Suppressor macrophage treated with lipopolysaccharide for 1 hour (primary cell): ENCODE measurements at places on chromosomes 3 and 15.

GRCh38 chr3:23112491-23112890 is 90.6 kb upstream of the UBE2E2 start:
- peak; percentile 76 for DNase-seq

DNA sequence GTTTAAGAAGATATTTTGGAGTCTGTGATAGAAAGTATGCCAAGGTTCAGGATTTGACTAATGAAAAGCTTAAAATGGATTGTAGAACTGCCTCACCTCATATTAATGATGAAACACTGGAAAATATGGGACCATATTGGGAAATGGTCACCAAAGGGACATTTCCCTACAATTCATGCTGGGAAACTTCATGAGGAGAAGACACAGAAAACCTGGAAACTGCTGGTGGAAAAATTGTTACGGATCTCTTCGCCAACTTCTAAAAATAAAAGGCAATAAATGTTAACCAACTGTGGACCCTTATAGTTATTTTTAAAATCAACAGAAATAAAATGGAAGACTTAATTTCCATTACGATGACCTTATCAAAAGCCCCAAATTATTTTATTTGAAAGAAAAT is 97.6 kb upstream of the FRMD4B start:
- no peak for DNase-seq

DNA sequence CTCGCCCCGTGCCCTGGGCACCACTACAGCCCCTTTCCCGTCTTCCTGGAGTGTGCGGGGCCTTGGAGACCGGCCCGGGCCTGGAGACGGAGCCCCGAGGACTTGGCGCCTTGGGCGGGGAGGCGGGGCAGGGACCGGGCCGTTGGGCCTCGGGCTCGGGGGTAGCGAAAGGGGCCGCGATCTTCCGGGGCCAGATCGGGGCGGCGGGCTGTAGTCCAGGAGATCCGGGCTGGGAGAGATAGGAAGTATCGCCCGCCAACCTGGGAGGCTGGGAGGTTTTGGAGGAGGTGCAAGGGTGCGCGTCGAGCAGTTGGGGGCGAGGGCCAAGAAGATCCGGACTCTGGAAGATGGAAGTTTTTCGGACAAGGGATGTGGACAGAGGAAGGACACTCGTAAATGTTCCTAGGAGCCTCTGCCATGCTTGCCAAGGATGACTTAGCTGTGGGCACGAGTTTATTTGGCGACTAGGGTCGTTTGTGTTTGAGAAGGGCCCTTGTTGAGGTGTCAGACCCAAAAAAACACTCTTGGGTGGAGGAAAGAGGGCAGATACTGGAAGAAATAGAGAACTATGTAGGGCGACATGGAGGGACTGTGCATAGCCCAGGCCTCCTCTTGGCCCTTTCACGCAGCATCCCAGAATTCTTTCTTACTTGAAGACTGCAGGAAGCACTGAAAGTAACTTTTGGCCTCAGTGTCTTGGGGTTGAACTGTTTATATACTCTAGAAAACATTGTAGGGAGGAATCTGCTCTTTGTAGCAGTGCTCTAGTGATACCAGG is 712 bp downstream of the RTF1 start:
- peak; percentile 51 for DNase-seq

- no peak for DNase-seq
Measured at GRCh38 chr3:852033-852432, 240.8 kb upstream of the CNTN6 start.

GRCh38 chr3:135057996-135058395 is 262.9 kb downstream of the EPHB1 start:
- no peak for DNase-seq

DNA sequence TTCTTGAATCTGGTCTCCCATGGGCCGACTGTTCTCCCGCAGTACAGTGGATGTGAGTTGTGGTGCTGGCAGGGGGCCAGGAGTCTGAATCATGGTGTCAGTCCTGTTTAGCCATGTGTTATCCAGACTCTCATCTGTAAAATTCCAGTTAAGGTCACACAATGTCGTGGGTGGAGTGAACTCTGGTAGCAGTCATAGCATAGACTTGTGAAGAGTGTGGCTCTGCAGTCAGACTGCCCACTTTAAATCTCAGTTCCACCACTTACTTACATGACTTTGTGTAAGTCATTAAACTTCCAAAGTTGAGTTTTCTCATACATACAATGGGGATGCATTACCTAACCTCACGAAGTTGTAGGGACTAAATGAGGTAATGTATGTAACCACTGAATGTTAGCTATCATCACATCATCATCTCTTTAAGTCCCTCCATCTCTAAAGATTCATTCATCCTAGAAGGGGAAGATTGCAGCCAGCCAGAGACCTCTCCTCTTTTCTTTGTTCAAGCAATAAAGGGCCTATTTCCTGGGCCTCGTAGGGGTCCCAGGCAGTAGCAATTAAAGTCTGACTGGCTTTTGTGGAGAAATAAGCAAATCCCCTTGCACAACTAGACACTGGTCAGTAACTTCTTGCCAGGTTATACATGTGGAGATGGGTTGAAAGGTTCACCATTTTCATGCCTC is 93.9 kb downstream of the PCCB start:
- DNase-seq: peak; percentile 17

- no peak for DNase-seq
Measured at GRCh38 chr3:33921608-33922007, 123.2 kb downstream of the PDCD6IP start.

DNA sequence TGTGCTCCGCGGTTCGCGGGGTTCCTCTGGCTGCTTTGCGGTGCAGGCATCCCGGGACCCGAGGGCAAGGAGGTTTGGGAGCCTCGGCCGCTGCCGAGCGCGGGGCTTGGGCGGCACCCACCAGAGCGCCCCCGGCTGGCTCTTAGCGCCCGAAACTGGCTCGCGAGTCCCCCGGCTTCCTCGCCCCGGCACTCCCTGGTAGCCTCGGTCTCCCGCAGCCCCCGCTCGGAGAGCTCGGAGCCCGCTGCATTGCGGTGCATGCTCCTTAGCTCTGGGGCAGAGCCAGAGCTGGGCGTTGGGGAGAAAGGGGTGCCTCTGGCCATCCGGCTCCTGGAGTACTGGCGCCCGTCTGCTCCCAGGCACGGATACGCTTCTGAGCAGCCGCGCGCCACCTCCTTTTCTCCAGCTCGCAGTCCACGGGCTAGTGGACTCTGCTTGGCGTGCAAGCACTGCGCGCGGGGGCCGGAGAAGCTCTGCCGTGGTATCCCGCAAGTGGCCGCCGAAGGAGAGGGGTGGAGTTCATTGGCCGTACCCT is 753 bp downstream of the EPHB1 start:
- no peak for DNase-seq

GRCh38 chr15:70055601-70056051 is 42.1 kb downstream of the TLE3 start:
- DNase-seq: no peak

DNA sequence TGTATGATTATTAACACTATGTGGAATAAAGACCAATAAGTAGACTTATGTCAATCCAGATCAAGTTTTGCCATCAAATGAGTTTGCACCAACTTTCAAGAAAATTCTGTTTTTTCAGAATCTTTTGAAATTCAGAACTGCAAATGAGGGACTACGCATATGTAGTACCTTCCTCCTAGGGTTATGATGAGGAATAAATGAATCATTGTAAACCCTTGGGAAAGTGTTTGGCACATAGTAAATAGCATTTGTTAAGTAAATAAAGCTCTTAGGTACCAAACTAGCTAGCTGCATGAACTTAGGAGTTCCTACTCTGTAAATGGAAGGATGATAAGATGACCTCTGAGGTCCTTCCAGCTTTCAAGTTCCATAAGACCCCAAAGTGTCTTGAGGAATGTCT is 242.6 kb upstream of the SETMAR start:
- no peak for DNase-seq

DNA sequence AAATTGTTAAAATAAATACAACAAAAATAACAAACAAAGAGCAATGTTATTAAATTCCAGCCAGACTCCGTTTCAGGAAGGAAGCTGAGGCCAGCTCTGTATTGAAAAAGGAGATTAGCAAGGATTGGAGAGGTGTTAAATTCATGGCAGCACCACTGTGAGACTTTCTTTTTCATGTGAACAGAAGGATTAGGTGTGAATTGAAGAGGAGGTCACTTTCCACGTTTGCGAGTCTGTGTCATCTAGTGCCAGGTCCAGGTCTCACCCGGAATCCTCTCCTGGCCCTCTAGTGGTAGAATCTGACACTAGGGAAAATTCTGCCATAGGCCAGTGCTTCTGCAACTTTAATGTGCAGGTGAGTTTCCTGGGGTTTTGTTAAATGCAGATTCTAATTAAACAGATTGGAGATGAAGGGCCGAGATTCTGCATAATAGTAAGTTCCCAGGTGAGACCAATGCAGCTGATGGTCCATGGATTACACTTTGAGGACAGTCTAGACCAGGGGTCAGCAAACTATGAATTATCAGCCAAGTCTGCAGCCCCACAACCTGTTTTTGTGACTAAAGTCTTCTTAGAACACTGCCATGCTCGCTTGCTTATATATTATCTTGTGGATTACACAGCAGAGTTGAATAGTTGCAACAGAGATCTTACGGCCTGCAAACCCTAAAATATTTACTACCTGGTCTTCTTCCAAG is 9.2 kb upstream of the SLC6A1 start:
- peak; percentile 47 for DNase-seq

GRCh38 chr15:95604634-95605036 is 725.9 kb upstream of the NR2F2 start:
- DNase-seq: no peak

DNA sequence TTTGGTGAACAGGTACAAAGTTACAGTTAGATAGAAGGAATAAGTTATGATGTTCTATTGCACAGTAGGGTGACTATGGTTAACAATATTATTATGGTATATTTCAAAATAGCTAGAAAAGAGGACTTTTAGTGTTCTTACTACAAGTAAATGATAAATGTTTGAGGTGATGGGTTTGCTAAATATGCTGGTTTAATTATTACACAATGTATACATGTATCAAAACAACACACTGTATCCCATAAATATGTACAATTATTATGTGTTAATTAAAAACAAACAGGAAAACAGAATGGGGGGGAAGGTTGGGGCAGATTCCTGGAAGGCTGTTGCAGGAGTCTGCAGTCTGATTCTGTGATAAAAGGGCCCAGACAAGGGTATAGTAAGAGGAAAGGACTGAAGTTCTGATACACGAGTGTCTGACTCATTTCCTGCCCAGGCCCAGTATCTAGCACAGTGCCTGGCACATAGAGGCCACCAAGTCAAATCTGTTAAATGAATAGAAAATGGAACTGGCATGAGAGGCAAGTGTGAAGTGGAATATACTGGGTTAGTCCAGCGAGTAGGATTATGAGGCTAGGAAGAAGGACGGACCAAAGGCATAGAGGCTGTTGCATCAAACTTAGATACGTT is 7.2 kb upstream of the ENTPD3 start:
- no peak for DNase-seq

GRCh38 chr15:53830707-53831386 is 71.4 kb upstream of the WDR72 start:
- DNase-seq: no peak

- no peak for DNase-seq
Measured at GRCh38 chr3:159418571-159419526, 569.8 kb upstream of the IL12A start.

GRCh38 chr3:53534676-53535400 is 40.4 kb downstream of the CACNA1D start:
- no peak for DNase-seq

DNA sequence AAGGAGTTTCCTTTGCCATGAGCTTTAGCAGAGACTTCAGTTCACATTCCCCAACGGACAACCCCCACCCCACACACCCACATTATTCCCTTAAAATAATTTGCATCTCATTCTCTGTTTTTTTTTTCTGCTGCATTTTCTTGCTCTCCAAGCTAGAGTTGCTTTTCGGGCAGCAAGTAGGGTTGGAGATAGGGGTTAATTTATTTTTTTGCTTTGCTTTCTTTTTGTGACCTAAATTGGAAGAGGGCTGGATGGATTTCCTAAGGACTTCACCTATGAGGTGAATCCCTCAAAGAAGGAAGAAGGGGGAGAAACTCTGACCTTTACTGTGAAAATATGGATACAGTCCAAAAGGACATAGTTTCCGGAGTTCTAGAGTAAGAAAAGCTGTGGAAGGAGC is 6.6 kb downstream of the SOX2 start:
- no peak for DNase-seq

DNA sequence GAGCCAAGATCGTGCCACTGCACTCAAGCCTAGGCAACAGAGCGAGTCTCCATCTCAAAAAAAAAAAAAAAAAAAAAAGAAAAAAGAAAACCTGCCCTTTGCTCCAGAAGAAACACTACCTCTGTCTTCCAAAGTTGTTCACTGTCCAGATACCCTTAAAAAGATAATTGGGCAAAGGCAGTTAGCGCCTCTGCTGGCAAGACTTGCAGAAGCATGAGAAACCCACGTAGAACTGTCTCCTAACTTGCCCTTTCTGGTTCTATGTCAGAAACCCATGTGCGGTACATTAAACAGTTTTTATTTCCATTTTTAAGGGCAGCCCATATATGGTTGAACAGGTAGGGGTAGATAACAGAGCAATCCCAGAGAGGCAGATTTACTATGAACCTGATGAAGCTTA is 1026.4 kb downstream of the ROBO2 start:
- no peak for DNase-seq

- no peak for DNase-seq
Measured at GRCh38 chr3:136955813-136956212, 2.0 kb upstream of the IL20RB start.

DNA sequence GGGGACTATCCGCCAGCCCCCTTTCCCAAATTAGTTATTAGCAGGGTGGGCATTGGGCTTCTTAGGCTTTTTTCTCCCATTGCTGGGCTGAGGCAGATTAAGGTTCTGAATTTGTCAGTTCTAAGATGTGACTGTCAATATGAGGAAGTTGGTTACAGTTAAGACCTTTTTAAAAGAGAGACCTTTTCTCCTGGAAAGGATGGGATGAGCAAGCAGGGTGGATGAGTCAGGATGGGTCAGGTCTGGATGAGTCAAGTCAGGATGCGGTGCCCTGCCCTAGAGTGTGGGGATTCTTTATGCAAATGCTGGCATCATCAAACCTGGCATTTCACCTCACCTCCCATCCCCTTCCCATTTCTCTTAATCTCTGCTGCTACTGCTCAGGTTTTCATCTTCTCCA is 1.9 kb downstream of the AEN start:
- DNase-seq: peak; percentile 83

- DNase-seq: no peak
Measured at GRCh38 chr15:69457304-69458280, 5.0 kb downstream of the RPLP1 start.

DNA sequence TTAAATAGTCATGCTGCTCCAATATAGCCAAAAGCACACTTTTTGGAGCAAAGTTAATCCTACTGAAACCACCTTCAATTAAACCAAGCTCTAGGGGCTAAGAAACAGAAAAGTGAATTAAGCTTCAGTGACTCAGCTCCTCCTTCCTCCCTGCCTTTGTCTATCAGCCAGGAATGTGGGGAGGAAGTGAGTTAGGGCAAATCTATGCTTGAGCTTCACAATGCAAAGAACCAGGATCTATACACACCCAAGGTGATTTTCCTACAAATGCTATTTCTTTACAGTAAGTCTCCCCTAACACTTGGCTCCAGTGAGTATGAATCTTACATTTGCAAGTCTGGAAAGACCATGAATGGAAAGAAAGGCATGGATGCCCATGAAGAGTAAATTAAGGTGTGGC is 212.1 kb downstream of the P3H2 start:
- DNase-seq: no peak

GRCh38 chr15:40593165-40593564 is 884 bp upstream of the KNL1 start:
- no peak for DNase-seq
